NCI-H1105 (cell line): ENCODE measurements at places on chromosomes 13 and 19.

DNA sequence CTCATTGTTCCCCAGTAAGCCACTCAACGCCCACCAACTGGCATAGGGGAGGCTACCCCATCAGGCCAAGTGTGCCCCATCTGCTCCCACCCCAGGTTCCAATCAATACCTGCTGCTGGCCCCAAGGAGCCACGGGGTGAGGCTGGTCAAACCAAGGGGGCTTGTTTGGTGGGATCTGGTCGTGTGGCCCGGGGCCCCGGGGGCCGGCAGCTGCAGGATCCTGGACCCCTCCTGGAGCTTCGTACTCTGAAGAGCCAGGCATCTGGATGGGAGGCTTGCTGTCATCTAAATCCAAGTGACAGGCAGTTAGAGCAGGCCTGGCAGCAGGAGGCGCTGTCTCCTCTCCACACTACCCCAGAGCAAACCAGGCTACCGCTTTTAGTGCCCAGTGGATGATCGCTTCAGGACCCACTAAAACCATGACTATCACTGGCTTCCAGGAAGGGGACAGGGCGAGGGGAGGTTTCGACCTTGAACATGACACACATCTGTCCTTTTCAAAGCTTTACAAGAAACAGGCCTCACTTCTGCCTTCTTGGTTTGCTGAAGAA lies 14.2 kb downstream of the CHERP start:
- no peak for DNase-seq

DNA sequence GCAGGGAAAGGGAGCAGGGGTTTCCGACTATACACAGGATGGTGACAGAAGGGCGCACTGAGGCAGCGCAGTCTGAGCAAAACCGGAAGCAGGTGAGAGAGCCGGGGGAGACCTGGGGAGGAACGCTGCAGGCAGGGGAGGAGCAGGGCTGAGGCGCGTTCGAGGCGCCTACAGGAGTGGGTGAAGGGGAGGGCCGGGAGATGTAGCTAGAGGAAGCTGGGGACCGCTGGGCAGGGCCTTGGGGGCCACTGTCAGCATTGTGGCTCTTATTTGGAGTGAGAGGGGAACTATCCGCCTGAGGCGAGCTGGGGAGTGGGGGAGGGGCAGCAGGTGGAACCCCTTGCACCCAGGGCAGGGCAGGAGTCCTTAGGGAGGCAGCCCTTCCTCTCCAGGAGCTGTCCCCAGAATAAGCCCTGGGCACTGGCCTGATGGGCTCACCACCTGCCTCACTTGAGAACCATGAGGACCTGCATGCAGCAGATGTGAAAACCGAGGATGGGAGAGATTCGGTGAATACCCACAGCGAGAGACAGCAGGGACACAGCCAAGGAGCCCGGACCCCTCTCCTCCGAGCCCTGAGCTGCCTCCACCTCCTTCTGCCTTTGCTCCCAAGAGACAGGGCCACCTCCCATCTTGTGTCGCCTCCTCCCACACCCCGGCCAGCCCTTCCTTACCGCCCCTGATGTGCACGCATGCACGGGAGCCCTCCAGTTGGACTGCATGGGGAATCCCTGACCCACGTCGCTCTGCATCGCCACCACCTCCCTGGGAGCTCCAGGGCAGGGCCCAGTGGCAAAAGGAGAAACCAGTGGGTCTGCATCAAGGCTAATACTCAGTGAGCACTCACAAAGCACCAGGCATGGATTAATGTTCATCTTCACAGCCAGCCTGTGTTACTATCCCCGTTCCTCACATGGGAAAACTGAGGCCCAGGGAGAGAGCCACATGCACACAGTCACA lies 10.3 kb downstream of the AKT2 start:
- no peak for DNase-seq

GRCh38 chr13:41788552-41788951 lies 172.4 kb downstream of the VWA8 start:
- no peak for DNase-seq

- DNase-seq = no peak
Observed at GRCh38 chr19:33214596-33214995, 11.1 kb downstream of the SLC7A10 start.

GRCh38 chr13:98508280-98508679 lies 68.6 kb downstream of the STK24 start:
- DNase-seq = no peak

- DNase-seq = no peak
Observed at GRCh38 chr19:33690378-33691029, 68.8 kb downstream of the CHST8 start.

DNA sequence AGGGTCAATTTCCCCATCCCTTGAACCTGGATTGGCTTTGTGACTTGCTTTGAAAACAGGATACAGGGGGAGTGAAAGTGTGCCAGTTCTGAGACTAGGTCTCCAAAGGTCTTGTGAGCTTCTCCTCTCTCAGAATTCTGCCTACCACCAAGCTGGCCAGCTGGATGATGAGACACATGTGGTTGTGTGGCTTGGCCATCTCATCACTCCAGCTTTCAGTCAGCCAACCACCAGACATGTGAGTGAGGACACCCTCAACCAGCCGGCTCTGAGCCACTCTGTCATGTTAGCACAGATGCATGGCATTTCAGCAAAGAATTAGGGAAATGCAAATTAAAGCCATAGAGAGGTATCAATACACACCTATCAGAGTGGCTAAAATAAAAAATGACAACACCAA lies 29.5 kb downstream of the ENOX1 start:
- no peak for DNase-seq

DNA sequence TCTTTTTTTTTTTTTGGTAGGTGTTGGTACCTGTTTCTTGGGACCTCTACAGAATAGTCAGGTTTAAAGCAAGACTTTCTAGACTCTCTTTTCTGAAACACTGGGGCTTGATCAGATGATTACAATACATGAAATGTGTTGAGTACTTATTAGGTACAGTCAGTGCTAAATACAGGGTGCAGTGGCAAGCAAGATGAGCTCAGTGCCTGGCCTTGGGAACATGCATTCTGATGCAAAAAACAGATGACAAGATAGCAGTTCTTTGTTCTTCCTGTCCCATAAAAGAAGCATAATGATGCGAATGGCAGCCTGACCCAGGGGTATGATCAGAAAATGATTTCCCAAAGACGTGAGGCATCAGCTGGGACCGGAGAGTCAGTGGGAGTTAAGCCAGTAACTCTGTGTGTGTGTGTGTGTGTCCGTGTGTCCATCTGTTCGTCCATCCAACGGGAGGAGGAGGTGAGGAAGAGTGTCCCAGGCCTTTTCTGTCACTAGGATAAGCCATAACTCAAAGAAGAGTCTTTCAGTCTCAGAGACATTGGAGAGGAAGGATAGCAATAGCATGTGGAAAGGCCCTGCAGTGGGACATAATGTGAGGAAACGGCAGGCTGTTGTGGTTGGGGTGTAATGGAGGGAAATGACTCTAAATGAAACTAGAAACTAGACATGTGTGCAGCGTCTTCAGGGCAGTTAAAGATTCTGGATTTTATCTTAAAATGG lies 32.2 kb downstream of the SLAIN1 start:
- DNase-seq = no peak

- DNase-seq = no peak
Observed at GRCh38 chr19:56838909-56839651, 1.4 kb downstream of the PEG3 start.

GRCh38 chr13:93635616-93636032 lies 409.0 kb downstream of the GPC6 start:
- no peak for DNase-seq

DNA sequence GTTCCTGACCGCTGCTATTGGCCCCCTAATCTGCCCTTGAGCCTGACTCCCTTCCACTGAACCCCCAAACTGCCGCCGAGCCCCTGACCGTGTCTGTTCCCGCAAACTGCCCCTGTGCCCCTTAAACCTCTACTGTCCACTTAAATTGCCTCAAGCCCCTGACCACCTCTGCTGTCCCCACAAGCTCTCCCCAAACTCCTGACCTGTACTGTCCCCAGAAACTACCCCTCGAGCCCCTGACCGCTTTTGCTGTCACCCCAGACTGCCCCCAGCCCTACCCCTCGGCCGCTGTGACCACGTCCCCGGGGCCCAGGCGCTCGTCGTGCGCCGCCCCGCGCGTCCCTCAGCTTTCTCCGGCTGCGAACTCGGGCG lies 382 bp downstream of the ZNF77 start:
- DNase-seq = no peak

- no peak for DNase-seq
Observed at GRCh38 chr19:47581605-47582319, 8.8 kb upstream of the ZNF541 start.

- DNase-seq = no peak
Observed at GRCh38 chr19:48615231-48616040, 560 bp upstream of the FAM83E start.
